ENCODE measurements at places on chromosomes 1 and 21.

DNA sequence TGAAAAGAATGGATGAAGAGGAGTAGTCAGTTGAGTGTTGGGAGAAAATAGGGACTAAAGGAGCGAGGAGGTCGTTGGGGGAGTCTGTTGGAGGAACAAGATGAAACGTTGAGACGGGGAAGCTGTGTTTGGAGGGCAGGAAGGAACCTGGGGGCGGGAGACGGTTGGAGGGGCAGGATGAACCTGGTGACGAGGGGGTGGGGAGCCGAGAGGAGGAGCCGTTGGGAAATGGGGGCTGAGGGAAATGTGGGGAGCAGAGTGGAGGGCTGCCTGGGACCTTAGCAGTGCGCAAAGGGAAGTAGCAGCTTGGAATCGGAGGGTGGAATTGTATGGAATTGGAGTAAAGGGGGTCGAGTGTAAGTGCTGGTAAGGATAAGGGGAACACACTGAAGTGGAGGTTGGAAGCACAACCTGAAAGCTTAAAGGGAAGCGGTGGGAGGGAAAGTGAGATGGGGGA lies 630 bp downstream of the MTF2 start:
- DNase-seq = no peak

- DNase-seq = no peak
These were observed 2.4 kb downstream of the CCSAP start for GRCh38 chr1:229340496-229340895.

GRCh38 chr21:41425588-41425953 lies 468 bp upstream of the MX1 start:
- no peak for DNase-seq

- DNase-seq = no peak
These were observed 4.7 kb downstream of the HMGN2 start for GRCh38 chr1:26476958-26477357.

- no peak for DNase-seq
These were observed 24.9 kb downstream of the DIP2A start for GRCh38 chr21:46483300-46484295.
